ENCODE measurements at places on chromosomes 16 and 17.
A peak's percentile ranks its signal among the peaks of the same experiment; 100 is the strongest.

DNA sequence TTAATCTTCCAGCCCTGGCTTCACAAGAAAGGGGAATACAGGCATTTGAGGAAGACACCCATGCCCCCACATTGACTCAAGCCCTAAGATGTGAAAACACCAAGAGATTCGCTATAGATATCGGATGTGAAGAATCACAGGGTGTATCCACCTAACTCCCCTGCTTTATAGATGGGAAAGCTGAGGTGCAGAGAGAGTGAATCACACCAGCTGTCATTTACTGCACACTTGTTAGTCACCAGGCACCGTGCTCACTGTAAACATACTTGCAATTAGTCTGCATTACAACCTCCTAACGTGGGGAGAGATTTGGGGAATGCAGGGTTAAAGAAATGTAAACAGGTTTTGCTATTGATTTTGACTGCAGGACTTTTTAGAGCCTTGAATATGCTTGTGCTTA lies 325.5 kb downstream of the C16orf95 start:
- DNase-seq, result no peak

DNA sequence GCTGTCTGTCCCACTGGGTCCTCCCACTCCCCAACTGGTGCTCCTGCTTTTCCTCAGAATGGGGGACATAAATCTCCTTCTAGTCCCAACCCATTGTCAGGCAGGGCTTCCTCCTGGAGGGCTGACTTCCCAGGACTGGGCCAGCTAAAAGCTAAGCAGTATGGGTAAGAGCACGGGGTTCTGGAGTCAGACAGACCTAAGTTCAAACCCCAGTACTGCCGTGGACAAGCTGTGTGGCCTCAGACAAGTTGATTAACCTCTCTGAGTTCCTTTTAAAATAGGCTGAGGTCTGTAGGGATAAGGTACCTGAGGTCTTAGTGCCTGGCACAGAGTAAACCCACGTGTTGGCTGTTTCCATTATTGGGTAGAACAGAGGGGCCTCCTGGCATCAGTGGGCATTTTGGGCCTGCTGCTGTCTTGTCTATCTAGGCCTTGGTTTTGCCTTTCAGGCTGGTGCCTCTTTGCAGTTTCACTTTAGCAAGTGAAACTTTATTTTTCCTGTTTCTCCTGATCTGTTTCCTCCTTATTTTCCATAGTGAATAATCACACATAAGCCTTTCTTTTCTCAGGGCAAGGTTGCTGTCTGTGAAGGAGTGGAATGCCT lies 114.6 kb downstream of the PRKCB start:
- DNase-seq, result no peak

GRCh38 chr17:21374441-21375161 lies 1.6 kb upstream of the KCNJ12 start:
- DNase-seq, result no peak

GRCh38 chr17:75077072-75077495 lies 10.7 kb upstream of the SLC16A5 start:
- no peak for DNase-seq

- no peak for DNase-seq
Observed at GRCh38 chr16:16915771-16916170, 536.8 kb downstream of the NPIPA7 start.

GRCh38 chr17:57243171-57243622 lies 13.1 kb upstream of the MSI2 start:
- peak; percentile 80 for DNase-seq

DNA sequence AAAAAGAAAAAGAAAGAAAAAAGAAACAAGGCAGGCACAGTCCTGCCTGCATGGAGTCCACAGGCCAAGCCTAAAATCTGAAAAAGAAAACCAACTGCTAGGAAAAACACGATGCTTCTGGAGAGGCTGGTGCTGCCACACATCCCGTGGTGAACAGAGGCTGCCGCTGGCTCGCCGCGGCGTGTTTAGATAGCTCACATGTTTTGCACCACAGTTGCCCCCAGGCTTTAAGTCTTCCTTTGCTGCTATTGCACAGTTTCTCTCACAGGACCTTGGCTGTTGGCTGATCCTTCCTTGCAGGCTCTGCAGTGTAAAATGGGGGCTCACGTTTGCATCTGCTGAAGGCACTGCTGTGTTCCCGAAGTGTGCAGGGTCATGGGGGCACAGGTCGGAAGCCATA lies 8.6 kb downstream of the SLC6A4 start:
- DNase-seq, result no peak

GRCh38 chr17:45143767-45144198 lies 4.5 kb upstream of the HEXIM1 start:
- DNase-seq, result peak; percentile 18

- no peak for DNase-seq
Observed at GRCh38 chr17:42695500-42695899, 13.2 kb downstream of the CNTNAP1 start.

GRCh38 chr17:17063546-17064122 lies 21.4 kb downstream of the MPRIP start:
- DNase-seq, result no peak

GRCh38 chr17:45706033-45706432 lies 78.1 kb upstream of the CRHR1 start:
- DNase-seq, result no peak

- no peak for DNase-seq
Observed at GRCh38 chr17:8905331-8905730, 37.9 kb upstream of the PIK3R6 start.

DNA sequence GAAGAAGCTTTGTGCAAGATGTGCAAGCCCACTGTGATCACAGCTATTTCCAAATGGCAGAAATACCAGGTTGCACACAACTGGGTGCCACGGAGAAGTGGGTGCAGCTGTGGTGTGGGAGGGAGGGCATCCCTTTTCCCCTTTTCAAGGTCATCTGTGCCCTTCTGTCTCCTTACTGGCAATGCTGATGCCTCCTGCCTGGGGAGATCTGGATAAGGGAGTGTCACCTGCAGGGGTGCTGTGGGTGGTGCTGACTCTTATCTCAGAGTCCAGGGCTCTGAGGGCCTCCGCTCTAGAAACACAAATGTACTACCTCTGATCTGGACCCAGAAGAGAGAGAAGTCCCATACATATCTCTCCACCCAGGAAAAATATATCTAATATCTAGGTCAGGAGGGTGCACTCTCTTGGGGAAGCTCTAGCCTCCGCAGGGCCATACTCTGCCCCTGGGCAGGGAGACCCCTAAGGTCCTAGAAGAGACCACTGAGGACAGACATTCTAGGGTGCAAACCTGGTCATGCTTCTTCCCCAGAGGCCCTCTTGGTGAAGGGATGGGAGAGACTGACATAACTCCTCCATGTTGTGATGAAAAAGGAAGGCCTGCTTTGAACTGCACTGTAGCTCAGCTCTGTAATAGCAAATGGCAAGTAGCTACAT lies 18.5 kb downstream of the NPRL3 start:
- no peak for DNase-seq

DNA sequence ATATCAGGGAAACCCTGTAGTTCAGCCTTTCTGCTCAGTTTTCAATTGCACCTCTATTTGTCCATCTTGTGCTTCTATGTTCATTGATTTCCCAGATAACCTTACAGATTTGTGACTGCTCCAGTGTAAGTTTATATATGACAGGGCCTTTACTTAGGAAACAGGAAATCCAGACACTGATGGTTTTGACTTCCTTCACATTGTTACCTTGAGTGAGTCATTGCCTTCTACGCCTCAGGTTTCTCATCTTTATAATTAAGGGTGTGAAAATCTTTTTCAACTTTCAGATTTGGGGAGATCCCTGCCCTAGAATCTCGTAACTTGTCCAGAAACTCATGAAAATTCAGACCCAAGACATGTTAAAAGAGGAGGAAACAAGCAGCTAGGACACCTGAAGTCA lies 342.4 kb upstream of the TBX2 start:
- no peak for DNase-seq

DNA sequence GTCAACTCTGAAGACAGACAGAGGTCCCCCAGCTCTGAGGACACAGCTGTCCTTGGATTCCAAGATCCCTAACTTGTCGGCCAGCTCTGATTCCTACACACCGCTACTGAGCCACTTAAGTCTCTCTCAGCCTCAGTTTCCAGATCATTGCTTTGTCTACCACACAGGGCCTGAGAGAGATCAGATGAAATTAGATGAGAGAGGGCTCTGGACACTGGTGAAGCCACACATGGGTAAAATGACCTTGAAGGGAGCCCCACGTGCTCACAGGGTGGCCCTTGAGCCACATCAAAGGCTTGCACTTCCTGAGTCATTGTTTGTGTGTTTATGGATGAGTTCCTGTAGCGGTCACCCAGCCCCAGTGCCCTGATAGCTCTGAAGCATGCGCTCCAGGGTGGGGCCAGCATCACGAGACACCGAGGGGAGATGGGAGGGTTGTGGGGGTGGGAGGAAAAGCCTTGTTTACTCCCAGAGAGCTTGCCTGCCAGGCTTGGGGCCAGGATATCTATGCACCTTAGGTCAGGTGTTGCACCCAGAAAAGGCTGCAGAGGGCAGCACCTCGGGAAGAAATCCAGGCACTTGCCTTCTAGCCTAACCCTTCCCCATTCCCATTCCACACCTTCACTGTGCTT lies 32.7 kb upstream of the SLC6A2 start:
- DNase-seq, result no peak

DNA sequence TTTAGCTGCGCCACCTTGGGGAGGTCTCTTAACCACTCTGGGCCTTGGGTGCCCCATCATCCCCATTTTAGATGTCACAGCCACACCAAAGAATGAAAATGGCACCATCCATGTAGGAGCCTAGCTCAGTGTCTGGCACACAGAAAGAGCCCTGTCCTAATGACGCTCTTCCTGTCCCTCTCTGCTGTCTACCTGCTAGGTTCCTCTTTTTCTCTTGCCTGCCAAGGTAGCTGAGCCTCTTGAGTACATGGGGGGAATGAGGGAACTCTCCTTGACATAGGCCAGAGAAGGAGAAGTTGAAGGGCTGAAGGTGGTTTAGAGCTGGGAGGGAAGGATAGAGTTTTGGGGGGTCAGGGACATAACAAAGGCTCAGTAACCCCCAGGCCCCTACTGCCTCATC lies 1.8 kb downstream of the RUNDC3A start:
- DNase-seq, result no peak

- DNase-seq, result no peak
Observed at GRCh38 chr17:43938838-43939182, 3.5 kb downstream of the PPY start.

DNA sequence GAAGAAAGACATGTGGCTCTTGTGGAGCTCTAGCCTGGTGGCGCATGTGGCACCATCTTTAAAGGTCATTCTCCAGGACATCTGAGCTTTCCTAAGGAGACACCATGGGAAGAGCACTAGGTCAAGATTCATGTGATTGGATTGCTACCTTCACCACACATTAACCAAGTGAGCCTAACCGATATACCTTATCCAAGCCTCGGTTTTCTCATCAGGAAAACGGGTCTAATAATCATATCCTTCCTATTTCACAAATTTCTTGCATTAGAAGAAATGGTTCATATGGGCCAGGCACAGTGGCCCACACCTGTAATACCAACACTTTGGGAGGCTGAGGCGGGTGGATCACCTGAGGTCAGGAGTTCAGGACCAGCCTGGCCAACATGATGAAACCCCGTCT lies 58.3 kb downstream of the TMEM186 start:
- no peak for DNase-seq

GRCh38 chr17:62716834-62717588 lies 89.5 kb downstream of the MRC2 start:
- no peak for DNase-seq

- no peak for DNase-seq
Observed at GRCh38 chr17:33523577-33523981, 230.5 kb upstream of the ASIC2 start.

- no peak for DNase-seq
Observed at GRCh38 chr17:14622615-14623101, 321.8 kb downstream of the HS3ST3B1 start.

DNA sequence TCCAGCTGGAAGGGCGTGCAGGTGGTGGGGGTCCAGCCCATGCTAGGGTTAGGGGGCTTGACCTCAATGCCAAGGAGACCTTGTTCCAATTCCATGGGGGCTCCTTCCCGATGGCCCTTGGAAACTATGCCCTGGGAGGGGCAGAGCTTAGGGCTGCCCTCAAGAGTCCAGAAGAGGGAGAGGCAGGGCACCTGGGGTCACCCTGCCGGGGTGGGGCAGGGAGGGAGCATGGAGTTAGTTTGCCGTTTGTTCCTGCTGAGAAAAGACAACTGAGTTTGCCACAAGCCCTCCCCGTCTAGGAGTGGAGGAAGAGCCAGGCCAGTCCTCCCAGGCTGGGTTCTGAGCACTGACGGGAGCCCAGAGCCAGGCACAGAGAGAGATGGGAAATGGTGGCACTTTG lies 21.4 kb downstream of the MMP15 start:
- DNase-seq, result no peak

GRCh38 chr17:4498461-4499397 lies at the start of gene SPNS2:
Gene SPNS2, plus strand, starts transcription at chr17:4498881. Its CDS starts 167 bp downstream, at chr17:4499048.
- peak; percentile 61 for DNase-seq

Data from stimulated activated CD4-positive, alpha-beta T cell treated with anti-CD3 and anti-CD28 coated beads, Interleukin-4, amount 100 ng/mL, for 24 hours (primary cell).